ENCODE measurements at places on chromosomes 6 and 20. TPM values are rescaled to one million over a fixed set of nuclear protein-coding genes. Genes with fewer than 3 reads are reported as not detected.

- DNase-seq, result no peak
Measured at GRCh38 chr20:32013326-32013725, 3.1 kb downstream of the CCM2L start.

ZBTB12 gene
- total RNA-seq, result 3.4 TPM

GRCh38 chr6:95091823-95092436 is 485.4 kb upstream of the MANEA start:
- DNase-seq, result peak; percentile 72

DNA sequence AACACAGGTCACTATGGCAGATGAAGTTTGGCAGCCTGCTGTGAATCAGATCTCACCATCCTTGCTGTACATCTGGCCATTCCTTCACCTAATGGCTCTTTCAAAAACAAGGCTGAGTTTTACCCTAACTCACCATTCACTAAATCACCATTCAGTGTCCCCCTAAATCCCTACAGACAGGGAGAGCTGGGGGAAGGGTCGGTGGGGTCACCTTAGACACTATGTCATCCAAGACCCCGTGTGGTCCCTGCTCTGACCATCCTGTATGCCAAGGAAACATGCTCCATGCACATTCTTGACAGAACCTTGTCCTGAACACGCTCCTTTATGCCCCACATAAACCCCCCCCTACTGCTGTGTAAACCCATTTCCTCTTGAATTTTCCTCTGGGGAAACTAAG is 31.8 kb upstream of the IL17A start:
- DNase-seq, result no peak

EFCAB8 gene
- total RNA-seq, result 0.13 TPM

- DNase-seq, result no peak
Measured at GRCh38 chr6:138512609-138513008, 13.3 kb upstream of the NHSL1 start.

DNA sequence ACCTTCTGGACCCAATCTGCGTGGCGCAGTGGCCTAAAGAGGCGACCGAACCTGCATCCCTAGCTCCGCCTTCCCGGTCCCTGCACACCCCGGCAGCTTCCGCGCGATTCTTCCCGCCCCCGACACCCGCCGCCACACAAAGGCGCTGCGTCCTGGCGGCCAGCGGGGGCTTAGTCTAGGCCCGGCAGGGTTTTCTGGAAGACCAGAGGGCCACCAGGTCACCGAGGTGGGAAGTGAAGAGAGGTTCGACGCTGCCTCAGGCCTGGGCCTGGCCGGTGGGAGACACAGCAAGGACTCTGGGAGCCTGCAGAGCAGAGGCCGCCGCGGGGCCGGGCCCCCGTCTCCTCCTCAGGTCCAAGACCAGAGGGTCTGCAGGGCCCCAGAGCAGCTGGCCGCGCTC is 154.9 kb downstream of the OR2B2 start:
- DNase-seq, result peak; percentile 61

GRCh38 chr6:37406726-37407341 is 26.2 kb upstream of the CMTR1 start:
- DNase-seq, result no peak

DNA sequence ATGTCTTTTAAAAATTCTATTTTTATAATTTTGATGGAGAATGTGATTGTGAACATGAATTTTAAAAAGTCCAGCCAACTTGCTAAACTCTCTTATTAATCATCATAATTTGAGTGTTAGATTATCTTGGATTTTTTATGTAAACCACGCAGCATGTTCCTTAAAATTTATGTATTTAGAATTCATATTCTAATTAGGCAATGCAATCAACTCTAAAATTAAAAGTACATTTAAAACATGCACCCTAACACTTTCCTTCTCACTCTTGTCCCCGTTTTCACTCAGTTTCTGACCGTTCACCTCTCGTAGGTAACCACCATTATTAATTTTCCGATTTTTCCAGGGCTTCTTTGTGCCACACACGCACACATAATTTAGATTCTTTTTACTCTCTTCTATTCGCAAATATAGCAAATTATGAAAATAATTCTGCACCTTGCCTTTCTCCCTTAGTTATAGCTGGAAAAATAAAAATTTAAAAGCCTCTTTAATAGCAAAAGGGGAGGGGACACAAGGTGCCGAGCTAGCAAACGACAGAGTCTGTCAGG is 329 bp upstream of the ZKSCAN3 start:
- no peak for DNase-seq

- no peak for DNase-seq
Measured at GRCh38 chr6:14498748-14499147, 381.2 kb downstream of the CD83 start.

PTCRA gene
- not detected for total RNA-seq

BMP5 gene
- total RNA-seq, result 0.76 TPM

GRCh38 chr20:25000268-25000801 is 7.8 kb upstream of the APMAP start:
- DNase-seq, result peak; percentile 37

- no peak for DNase-seq
Measured at GRCh38 chr20:51695574-51696303, 72.5 kb downstream of the ATP9A start.

PRPF6 gene
- total RNA-seq, result 73.3 TPM

DNA sequence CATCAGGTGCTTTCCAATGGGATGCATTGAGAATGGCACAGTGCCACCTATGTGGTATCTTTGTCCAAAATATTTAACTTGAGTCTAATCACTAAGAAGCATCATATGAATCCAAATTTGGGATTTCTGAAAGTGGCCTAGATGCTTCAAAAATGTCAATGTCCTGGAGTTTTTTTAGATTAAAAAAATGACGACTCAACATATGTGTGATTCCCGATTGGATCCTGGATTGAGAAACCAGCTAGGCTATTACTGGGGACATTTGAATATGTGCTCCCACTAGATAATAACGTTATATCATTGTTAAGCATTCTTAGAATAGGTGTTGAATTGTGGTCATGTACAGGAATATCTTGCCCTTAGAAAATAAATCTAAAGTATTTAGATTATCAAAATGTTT is 189.2 kb downstream of the TBXT start:
- no peak for DNase-seq

GRCh38 chr6:112781241-112781640 is 434.1 kb downstream of the RFPL4B start:
- peak; percentile 41 for DNase-seq

- no peak for DNase-seq
Measured at GRCh38 chr6:16582446-16583143, 178.7 kb downstream of the ATXN1 start.

PGC gene
- not detected for total RNA-seq

DNA sequence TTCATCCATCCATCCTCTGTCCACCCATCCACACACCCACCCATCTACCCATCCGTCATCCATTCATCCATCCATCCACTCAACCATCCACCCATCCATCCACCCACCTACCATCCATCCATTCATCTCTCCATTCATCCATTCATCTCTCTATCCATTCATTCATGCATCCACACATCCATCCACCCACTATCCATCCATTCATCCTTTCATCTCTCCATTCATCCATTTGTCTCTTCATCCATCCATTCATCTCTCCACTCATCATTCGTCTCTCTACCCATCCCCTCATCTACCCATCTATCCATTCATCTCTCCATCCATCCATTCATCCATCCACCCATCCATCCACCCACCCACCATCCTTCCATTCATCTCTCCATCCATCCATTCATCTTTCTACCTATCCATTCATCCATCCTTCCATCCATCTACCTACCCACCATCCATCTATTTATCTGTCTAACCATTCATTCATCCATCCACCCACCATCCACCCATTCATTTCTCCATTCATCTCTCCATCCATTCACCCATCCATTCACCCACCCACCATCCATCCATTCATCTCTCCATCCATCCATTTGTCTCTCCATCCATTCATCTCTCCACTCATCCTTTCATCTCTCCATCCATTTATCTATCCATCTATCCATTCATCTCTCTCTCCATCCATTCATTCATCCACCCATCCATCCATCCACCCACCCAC is 275.4 kb downstream of the TAF4 start:
- DNase-seq, result no peak

GRCh38 chr6:95856876-95857364 is 158.9 kb upstream of the FUT9 start:
- no peak for DNase-seq

DNA sequence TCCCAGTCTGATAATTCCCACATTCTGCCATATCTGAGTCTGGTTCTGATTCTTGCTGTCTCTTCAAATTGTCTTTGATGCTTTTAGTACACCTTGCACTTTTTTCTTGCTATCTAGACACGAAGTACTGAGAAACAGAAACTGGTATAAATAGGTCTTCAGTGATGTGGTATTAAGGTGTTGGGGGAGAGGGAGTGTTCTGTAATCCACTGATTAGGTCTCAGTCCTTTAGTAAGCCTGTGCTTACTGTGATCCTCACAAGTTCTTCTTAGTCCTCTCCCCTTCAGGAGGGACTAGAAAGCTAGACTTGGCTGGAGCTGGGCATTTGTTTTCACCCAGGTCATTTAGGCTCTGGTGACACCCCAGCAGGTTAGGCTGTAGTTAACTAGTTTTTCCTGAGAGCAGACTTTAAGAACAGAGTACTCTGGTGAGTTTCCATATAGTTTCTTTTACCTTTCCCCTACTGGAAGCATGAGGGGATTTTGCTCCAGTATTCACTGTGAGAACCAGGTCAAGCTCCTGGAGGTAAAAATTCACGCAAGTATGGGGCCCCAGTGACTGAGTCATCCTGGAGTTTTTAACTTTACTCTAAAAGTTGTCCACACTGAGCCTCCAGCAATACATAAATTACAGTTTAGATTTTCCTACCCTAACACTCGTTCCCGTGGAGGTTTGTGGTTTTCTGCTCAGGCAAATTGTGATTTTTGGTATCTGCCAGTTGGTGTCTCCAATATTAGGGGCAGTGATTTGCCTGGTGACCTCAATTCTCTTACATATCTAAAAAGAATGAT is 154.6 kb downstream of the CDKAL1 start:
- no peak for DNase-seq

NXT1 gene
- 17.6 TPM for total RNA-seq

DNA sequence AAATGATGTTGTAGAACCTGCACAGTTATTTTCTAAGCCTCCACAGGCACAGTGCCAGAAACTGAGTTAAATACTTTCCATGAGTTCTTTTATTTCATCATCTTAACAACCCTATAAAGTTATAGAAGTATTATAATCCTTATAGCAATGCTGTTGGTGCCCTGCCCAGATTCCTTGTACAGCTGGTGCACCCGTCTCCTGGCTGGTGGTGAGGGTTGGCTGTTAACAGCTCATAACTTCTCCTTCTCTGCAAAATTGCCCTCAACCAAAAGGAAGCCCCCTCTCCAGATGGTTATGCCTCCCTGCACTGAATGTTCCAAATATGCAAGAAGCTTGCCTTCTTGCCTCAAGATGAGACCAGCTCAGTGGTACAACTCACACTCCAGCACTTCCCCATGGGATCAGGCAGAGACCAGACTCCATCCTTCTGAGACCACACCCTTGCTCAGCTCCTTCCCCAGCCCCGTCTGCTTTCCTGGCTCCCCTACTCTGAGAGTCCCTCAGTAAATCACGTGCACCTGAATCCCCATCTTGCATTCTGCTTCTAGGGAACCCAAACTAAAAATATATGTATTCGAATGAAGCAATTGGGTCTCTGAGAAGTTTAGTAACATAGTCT is 304.4 kb upstream of the PLCB4 start:
- no peak for DNase-seq

HCK gene
- total RNA-seq, result 24.0 TPM

RXRB gene
- total RNA-seq, result 52.2 TPM

DNA sequence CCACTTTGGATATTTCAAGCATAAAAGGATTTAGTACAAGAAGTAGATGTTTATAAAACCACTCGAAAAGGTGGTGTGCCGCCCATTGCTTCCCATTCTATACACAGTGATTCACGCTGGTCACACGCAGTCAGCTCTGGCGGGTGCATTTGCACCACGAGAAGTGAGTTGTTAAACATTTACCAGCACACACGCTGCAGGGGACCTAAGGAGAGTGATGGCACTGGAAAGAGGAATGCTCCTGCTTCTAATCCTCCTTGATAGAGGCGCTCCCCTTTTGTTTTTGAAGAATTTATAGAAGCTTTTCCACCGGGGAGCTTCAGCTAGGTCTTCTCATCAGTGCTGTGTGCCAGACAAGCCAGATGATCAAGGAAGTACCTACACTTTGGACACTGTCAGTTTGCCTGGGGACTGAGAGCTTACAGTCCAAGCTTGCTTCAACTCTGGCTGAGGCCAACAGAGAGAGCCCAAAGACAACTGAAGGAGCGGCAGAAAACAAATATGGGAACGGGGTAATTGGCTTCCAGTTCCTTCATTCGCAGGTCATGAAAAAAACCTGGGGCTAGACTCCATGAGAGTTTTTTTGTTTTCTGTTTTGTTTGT is 31.2 kb downstream of the MUC22 start:
- no peak for DNase-seq

GRCh38 chr6:38239719-38240451 is 399.8 kb downstream of the BTBD9 start:
- no peak for DNase-seq

- no peak for DNase-seq
Measured at GRCh38 chr6:17656644-17657043, 50.1 kb downstream of the NUP153 start.

DNA sequence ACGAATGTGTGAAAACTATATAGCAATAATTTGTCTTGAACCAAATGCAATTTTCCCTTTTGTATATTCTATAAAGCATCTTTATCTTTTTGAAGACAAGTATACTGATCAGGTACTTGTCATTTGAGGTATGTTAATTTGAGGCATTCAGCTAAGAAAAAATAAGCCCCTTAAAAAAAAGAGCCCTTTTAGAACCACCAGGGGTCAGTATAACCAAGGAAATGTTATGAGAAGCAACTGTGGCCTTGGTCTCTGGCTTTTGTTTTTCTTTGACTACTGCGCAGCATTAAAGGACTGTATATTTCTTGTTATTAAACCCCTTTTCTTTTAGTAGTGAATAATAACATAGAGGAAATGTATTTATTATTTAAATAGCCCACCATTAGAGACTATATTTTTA is 43.1 kb downstream of the CD109 start:
- DNase-seq, result peak; percentile 89

- no peak for DNase-seq
Measured at GRCh38 chr20:49696594-49696993, 17.1 kb downstream of the B4GALT5 start.

GRCh38 chr6:112018619-112019416 is 35.1 kb upstream of the CCN6 start:
- DNase-seq, result peak; percentile 69

- no peak for DNase-seq
Measured at GRCh38 chr6:107331409-107332386, 127.7 kb downstream of the PDSS2 start.

DNA sequence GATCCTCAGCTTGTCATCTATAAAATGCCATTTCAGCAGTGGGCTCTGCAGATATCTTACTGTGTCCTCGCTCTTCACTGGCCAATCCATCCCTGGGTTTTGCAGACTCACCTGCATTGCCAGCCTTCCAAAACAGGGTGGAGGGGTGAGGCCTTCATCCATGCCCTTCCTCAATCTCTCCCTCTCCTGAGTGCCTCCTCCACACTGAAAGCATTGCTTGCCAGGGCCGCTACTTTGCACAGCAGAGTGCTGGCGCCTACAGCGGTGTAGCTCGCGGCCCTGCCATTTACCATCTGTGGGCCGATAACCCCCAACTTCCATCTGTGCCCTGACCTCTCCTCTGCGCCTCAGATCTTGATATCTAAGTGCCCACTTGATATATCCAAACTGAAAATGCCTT is 29.4 kb downstream of the TM9SF4 start:
- DNase-seq, result no peak

KCNG1 gene
- total RNA-seq, result 0.35 TPM

Measured in kidney (tissue), 22 donors.